ENCODE measurements at places on chromosomes 6 and 20.
A peak's percentile ranks its signal among the peaks of the same experiment; 100 is the strongest.

- DNase-seq = no peak
These were observed 20.0 kb downstream of the PLA2G7 start for GRCh38 chr6:46715141-46715540.

DNA sequence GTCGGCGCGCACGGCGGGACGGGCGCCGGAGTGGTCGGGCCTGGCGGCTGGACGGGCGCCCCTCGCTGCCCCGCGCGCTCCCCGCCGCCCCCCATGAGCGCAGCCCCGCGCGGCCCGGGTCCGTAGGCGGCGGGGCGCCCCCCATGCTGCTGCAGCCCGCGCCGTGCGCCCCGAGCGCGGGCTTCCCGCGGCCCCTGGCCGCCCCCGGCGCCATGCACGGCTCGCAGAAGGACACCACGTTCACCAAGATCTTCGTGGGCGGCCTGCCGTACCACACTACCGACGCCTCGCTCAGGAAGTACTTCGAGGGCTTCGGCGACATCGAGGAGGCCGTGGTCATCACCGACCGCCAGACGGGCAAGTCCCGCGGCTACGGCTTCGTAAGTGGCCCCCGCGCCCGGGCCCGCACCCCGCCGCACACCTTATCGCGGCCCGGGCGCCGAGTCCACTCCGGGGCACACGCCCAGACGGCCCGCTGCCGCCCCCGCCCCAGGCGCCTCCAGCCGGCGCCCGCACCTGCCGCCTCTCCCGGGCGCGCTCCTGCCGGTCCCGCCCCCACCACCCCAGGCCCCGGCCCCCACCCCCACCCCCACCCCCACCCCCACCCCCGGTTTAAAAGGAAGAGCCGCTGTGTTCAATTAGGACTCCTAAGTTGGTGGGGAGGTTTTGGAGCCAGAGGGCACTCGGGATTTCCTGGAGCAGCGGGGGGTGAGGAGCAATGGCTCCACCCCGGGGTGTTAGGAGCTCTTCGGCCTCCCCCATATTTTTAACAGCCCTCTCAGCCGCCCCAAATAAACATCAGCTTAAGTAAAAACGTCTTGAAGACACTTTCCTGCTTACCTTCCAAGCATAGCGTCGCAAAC, 474 bp downstream of the RBM38 start:
- DNase-seq = no peak

DNA sequence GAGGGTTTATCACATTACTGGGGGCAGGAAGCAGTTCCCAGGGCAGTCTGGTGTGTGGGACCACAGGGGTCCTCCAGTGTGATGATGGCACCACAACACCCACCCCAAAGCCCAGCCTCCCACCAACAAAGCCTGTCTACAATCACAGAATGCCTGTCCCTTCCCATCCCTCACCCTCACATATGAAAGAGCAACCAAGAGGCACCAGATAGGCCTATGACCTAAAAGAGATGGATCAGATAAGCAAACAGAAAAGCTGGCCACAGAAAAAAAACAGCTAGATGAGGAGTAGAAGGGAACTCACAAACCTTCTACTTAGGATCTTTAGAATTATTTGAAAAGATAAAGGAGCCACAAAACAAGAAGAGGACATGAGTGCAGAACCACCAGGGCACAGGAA, 54.3 kb downstream of the SERAC1 start:
- no peak for DNase-seq

GRCh38 chr20:47167846-47168245, 188.7 kb downstream of the ZMYND8 start:
- DNase-seq = no peak

DNA sequence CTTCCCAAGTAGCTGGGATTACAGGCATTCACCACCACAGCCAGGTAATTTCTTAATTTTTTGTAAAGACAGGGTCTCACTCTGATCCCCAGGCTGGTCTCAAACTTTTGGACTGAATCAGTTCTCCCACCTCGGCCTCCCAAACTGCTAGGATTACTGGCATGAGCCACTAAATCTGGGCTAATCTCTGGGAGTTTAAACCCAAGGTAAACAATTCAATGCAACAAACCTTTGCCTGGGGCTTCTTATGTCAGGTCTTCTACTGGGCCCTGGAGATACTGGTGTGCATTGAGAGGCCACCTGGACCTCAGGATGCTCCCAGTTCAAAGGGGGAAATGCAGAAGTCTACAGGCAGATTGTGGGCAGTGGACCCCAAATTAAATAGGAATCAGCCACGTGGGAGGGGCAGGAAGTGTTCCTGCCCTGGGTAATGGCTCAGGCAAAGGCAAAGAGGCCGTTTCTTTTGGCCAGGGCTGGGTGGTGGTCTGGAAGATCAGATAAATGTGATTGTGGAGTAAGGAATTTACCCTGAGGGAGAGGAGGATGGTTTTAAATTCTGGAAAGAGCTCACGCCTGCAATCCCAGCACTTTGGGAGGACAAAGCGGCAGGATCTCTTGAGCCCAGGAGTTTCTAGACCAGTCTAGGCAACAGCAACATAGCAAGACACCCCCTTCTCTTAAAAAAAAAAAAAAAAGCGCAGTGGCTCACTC, 1.3 kb upstream of the MYBL2 start:
- DNase-seq = no peak

GRCh38 chr6:149284904-149285303, 32.6 kb upstream of the TAB2 start:
- no peak for DNase-seq

DNA sequence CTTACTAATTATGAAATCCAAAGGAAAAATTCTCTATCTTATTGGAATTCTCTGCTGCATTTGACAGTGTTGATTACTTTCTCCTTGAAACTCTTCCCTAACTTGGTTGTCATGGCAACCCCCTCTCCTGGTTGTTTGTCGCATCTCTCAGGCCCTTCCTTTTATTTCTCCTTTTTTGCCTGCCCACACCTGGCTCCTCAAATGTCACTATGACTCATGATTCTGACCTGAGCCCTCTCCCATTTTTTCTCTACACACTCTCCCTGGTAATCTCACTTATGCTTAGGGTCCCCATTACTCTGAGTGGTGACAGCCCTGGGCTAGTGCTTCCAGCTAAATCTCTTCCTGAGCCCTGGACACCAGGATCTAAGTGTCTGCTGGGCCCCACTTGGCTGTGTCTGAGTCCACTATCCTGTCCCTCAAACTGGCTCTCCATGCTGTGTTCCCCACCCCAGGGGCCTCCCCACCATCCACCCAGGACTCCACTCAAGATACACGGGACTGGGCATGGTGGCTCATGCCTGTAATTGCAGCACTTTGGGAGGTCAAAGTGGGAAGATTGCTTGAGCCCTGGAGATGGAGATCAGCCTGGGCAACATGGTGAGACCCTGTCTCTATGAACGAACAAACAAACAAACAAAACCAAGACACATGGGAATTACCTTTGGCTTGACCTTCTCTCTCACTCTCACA, 16.5 kb upstream of the NNAT start:
- no peak for DNase-seq

- no peak for DNase-seq
These were observed 126.6 kb downstream of the ADAT2 start for GRCh38 chr6:143323729-143324470.

DNA sequence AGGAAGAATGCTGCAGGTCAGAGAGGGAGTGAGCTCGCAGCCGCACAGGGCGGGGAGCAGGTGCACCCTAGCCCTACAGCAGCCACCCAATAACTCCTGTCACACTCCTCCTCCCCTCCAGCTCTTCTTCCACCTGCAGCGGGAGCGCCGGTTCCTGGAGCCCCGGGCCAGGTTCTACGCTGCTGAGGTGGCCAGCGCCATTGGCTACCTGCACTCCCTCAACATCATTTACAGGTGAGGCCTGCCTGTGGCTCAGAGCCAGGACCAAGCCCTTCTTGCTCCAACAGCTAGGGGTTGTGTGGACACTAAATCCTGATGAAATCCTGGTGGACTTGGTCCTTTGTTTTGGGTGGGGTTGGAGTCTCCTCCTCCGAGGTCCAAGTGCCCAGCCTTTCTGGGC, 11.7 kb downstream of the SGK2 start:
- no peak for DNase-seq

- DNase-seq = no peak
These were observed 2.4 kb upstream of the ZBTB24 start for GRCh38 chr6:109485266-109485935.

DNA sequence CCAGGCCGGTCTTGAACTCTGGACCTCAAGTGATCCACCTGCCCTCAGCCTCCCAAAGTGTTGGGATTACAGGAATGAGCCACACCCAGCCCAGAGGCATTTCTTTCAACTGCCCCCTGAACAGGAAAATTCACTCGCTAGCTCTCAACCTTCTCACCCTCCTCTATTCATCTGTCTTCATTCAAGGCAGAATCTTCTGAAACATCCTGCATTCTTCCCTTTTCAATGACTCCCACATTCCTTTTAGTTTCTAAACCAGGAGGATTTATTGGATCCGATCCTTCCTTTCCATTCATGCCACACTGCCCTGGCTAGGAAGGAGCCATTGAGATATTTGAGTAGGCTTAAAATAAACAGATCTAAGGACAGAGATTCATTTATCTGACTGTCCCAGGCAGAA, 52.9 kb downstream of the C6orf52 start:
- no peak for DNase-seq

DNA sequence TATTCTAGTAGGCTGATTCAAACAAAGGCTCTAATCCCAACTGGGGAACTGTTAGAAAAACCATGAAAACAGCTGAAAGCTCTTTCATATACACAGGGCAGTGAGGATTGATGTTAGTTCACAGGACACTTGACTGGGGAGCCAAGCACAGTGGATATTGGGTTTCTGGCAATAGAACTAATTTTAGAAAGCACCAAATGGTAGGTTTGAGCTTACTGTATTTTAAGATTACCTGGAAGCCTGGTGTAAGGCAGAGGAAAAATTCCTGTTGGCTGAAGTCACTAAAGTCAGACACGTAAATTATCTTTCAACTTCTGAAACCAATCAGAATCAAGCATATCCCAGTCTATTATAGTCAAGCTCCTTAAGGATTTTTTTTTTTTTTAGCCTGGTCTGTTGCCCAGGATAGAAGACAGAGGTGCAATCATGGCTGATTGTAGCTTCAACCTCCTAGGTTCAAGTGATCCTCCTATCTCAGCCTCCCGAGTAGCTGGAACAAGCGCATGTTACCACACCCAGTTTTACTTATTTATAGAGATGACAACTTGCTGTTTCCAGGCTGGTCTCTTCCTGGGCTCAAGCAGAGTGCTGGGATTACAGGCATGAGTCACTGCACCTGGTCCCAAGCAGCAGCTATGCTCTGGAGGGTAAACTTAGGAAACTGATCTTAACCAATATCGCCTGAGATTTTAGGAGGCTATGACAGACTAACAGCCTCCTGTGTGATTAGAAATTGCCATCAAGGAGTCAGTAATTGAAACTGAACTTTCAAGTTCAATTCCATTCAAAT, 32.5 kb upstream of the SYNCRIP start:
- no peak for DNase-seq

DNA sequence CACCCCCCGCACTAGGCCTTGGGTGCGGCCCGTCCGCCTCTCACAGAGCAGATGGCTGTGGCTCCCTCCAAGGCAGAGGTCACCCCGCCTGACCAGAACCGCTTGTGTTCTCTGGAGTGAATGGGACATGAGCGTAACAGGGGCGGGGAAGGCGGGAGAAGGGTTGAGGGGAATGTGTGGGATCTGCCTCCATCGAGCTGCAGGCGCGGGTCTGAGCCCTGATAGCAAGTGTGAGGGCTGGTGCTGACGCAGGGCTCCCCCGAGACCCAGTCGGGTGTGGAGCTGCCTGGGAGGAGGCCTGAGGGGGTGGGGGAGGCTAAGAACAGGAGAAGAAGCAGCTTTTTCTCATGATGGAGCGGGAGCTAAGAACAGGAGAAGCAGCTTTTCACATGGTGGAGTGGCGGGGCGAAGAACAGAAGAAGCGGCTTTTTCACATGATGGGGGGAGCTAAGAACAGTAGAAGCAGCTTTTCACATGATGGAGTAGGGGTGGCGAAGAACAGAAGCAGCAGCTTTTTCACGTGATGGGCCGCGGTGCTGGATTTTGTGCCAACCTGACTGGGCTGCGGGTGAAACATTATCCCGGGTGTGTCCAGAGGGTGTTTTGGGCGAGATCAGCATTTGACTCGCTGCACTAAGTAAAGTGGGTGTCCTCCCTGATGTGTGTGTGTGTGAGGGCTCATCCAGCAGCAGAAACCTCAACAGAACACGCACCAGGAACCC, 169.3 kb downstream of the TTLL2 start:
- no peak for DNase-seq

- no peak for DNase-seq
These were observed 11.3 kb upstream of the TFAP2A start for GRCh38 chr6:10425975-10426780.

DNA sequence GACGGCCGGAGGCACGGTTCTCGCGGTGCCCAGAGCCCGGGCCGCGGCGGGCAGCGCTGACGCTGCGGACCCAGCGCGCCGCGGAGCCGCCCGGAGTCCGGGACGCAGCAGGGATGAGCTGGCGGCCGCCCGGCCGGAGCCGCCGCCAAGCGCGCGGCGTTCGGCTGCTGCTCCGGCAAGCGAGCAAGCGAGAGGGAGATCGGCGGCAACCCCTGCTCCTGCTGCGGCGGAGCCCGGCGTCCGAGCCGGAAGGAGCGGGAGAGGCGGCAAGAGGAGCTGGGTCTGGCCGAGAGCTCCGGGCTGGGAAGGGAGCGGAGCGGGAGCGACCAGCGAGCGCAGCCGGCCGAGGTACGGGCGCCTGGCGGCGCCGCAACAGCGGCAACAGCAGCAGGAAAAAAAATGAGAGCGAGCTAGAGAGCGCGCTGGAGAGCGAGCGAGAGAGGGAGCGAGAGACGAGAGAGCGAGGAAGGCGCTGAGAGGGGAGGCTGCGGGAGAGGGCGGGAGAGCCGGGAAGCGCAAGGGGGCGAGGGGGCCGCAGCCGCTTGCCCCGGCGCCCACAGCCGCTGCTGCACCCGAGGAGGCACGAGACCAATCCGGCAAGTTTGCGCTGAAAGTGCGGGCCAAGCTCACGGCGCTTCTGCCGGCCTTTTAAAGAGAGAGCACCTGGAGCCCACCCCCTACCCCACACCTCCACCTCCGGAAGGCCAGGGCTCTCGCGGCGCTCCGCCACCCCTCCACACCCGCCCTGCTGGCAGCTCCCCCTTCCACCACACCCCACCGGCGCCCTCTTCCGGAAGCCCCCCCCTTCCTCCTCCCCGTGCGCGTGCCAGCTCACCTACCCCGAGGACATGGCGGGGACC, 496 bp downstream of the GRM4 start:
- DNase-seq = no peak

DNA sequence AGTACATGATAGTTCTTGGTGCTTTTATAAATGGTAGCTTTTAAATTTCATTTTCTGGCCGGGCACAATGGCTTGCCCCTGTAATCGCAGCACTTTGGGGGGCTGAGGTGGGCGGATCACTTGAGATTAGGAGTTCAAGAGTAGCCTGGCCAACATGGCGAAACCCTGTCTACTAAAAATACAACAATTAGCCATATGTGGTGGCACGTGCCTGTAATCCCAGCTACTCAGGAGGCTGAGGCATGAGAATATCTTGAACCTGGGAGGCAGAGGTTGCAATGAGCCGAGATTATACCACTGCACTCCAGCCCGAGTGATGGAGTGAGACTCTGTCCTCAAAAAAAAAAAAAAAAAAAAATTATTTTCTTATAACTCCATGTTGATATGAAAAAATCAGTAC, 36.0 kb downstream of the LRRN4 start:
- no peak for DNase-seq

- DNase-seq = peak; percentile 27
These were observed 7.6 kb upstream of the HLA-DRA start for GRCh38 chr6:32432050-32432450.

- DNase-seq = no peak
These were observed 400.8 kb upstream of the CHD6 start for GRCh38 chr20:42018979-42019378.

GRCh38 chr6:170125456-170126300, 165.2 kb downstream of the DLL1 start:
- no peak for DNase-seq
